ENCODE measurements at places on chromosomes 6 and 20.

GRCh38 chr6:123821112-123821511 lies 17.4 kb downstream of the NKAIN2 start:
- DNase-seq = no peak

- DNase-seq = no peak
Observed at GRCh38 chr6:11618533-11618932, 81.0 kb downstream of the TMEM170B start.

DNA sequence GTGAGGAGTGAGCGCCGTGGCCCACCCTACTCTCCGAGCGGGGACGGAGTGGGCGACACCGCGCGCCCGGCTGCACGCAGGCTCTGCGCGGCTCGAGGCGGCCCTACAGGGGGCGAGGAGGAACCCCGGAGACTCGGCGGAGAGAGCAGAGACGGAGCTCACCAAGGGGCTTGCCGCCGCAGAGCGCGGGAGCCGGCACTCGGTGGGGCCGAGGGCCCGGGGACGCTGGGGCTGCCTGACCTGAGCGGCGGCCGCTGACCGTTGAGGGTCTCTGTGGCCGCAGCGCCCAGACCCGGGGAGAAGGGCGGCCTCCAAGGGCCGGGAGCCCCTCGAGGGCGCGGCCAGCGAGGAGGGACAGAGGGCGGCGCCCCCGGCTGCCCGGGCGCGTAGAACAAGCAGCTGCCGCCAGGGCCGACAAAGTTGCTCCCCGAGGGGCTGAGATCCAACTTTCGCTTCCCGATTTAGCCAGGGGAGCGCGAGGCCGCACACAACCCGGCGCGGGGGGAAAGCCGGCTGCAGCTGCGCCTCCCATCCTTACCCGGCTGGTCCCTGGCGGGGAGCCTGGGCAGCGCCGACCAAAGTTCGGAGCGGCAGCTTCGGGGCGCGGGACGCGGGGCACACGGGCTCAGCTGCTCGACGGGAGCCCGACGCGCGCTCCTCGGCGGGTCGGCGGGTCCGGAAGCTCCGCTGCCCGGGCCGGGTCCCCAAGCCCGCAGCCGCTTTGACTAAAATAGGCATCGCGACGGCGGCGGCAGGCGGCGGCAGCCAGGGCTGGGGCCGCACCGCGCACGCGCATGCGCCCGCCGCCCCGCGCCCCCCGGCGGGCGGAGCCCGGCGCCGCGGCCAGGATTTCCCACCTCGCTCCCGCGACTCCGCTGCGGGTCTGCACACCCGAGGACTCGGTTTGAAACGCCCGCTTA lies 43.1 kb downstream of the POPDC3 start:
- DNase-seq = peak; percentile 14

GRCh38 chr6:163500105-163500504 lies 85.6 kb downstream of the QKI start:
- DNase-seq = no peak

- no peak for DNase-seq
Observed at GRCh38 chr20:62551407-62552323, 75.9 kb upstream of the GATA5 start.

- DNase-seq = peak; percentile 39
Observed at GRCh38 chr20:14830466-14830865, 493.1 kb upstream of the FLRT3 start.

DNA sequence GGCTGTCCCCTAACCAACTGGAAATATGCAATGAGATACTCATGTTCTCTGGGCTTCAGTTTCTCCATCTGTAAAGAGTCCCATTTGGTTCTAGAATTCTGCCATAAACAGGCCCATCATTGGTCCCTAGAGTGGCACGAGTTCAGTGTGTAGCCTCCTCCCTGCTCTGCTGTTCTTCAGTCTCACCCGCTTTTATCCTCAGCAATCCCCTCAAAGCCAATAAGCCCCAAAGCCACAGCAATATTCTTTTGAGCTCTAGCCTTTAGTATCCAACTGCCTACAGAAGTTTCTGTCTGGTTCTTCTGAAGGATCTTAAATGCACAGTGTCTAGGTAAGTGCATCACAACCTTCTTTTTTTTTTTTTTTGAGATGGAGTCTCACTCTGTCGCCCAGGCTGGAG lies 9.8 kb upstream of the MRPS18A start:
- no peak for DNase-seq

- DNase-seq = no peak
Observed at GRCh38 chr6:9250852-9251251, 815.5 kb upstream of the SLC35B3 start.

- DNase-seq = no peak
Observed at GRCh38 chr6:169869301-169869700, 117.9 kb downstream of the ERMARD start.

DNA sequence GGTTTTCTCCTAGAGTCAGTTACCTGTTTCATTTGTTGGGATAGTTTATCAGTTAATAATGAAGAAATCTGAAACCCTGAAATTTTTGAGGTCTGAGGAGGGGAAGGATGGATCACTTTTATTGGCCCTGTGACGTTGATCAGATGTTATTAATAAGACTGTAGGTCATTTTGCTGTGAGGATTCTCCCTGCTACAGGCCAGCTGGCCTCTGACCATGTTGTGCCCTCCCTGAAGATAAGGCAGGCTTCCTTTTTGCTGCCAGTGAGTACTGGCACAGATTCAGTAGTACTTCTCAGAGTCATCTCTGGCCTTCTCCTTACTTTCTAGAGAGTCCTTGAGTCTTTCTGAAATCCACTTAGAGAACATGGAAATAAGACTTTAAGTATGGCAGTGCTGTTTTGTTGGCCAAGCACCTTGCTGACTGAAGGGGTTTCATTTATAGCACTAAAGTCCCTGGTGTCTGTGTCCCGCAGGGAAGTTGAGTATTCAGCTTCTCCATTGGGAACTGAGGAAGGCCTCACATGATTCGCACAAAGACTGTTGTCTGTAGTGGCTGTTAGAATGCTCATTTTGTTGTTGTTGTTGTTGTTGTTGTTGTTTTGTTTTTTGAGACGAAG lies 202.6 kb downstream of the DTNBP1 start:
- DNase-seq = no peak

- DNase-seq = no peak
Observed at GRCh38 chr6:47105469-47106178, 63.5 kb upstream of the ADGRF1 start.

DNA sequence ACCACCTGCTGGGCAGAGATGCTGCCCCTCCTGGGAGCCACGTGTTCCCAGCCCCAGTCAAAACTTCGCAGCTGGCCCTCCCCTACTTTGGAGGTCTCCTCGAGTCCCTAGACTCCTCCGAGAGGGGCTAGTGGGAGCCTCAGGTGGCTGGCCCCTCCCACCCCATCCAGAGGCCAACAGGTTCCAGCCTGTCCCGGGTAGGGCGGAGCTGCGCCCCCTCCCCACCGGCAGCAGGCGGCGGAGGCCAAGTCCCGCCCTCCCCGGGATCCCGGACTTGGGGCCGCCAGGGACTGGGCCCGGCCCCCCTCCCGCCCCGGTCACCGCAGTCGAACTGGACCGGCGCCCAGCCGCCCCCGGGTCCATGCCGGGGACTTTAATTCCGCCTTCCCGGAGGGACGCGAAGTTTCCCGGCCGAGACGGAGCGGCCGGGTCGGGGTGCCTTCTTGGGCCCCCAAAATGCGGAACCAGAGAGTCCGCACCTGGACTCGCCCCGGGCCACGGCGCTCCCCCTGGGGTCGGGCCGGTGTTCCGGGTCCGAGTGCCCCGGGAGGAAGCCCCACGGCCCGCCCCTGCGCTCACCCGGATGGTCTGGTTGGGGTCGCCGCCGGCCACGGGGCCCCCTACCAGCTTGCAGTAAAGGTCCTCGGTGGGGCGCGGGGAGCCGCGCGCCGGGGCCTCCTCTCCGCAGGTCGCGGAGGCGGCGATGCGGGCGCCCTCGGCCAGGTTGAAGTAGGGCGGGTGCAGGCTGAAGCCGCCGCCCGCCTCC lies 559 bp downstream of the LAMA5 start:
- no peak for DNase-seq

GRCh38 chr6:96002912-96003311 lies 12.9 kb upstream of the FUT9 start:
- DNase-seq = no peak

- DNase-seq = no peak
Observed at GRCh38 chr6:91081452-91082067, 494.7 kb upstream of the MAP3K7 start.

GRCh38 chr6:7143476-7143974 lies 35.8 kb downstream of the RREB1 start:
- no peak for DNase-seq

GRCh38 chr20:63405102-63405730 lies 44.1 kb upstream of the CHRNA4 start:
- DNase-seq = no peak

DNA sequence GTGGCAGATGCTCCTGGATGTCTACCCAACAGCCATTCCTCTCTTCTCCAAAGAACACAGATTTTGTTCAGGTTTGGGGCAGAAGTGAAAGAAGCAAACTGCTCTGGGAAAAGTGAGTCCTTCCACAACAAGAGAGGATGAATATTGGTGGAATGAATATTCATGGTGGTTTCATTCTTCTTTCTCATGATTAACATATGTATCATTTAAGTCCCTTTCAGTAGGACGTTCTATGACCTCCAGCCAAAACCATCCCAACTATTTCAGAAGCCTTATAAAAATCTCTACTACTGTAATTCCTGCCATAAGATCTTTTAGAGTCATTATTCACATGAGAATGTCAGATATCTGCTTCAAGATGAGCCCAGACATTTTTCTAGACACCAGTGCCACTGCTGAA lies 44.4 kb downstream of the MDN1 start:
- DNase-seq = no peak

DNA sequence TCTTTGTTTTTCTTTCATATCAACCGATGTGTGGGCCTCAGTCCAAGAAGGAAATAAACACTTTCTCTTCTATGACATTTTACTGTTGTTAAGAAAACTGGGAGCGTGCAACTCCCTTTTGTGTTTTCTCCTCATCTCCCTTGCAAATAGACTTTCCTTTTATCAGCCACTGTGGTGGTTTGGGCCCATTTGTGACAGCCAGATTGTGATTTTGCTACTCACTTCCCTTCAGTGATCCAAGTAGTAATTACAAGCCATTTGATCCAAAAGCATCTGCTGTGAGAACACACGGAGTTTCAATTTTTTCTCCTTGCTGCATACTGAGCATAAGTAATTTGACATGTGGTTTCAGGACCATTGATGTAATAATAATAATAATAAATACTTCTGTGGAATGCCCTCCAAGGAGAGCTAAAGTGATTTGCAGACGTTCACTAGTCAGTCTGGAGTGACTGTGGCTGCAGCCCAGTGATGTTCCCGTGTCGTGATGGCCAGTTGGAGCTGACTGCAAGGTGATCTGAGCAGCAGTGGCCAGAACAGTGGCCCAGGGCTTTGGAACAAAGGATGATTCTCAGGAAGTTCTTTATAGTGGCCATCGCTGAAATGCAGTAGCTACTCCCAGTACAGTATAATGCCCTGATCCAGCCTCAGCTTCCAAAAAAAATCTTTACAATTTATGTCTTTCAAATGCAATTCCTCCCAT lies 91.9 kb upstream of the CLDN20 start:
- DNase-seq = no peak

GRCh38 chr6:26300359-26300758 lies 64.6 kb upstream of the BTN3A2 start:
- DNase-seq = no peak

- no peak for DNase-seq
Observed at GRCh38 chr6:113172531-113172966, 684.6 kb upstream of the MARCKS start.

DNA sequence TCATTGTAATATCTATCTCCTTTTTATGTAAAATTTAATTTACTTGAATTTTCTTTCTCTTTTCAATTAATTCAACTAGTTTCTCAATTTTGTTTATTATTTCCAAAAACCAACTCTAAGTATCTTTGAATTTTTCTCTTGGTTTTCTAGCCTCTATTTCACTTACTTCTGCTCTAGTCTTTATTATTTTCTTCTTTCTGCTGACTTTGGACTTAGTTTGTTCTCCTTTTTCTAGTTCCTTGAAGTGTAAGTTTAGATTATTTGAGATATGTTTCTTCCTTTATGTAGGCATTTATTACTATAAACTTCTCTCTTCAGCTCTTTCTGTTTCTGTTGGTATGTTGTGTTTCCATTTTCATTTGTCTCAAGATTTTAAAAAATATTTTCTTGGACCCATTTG lies 70.8 kb downstream of the TNFAIP3 start:
- DNase-seq = no peak

- no peak for DNase-seq
Observed at GRCh38 chr6:39195792-39196385, 33.4 kb downstream of the KCNK5 start.

DNA sequence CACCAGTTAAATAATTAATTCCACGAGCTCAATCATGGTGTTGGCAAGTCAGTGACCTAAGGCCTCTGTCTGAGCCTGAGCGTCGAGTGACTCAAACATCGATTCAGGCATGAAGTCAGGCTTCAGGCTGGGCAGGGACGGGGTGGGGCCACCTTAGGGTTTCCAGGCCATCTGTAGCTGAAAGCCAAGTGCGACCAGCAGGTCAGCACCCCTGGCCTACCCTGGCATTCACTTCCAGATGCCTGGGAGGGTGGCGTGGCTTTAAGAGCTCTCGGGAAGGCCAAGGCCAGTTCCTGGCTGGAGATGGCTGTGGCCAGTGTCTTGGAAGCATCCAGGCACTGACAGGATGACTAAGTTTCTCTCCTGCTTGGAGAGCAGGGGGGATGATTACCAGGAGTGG lies 113.4 kb downstream of the DACT2 start:
- DNase-seq = no peak

GRCh38 chr6:17705778-17706579 lies 746 bp downstream of the NUP153 start:
- peak; percentile 70 for DNase-seq

DNA sequence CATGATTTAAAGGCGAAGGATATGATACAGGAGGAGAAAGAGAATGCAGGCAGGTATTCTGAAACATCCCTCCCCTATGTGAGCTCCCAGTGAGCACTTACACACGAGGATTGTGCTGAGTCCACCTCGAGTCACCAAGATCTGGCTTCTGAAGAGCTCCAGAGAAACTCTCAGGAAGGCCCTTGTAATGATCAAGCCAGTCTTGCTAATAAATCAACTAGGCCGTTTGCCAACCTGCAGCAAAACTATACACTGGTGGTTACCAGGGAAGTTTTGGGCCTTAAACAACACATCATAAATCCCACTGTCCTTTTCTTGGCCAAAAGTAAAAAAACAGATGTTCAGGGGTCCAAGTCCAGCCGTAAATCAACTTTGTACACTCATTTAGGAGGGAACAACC lies 79.2 kb downstream of the STXBP5 start:
- DNase-seq = no peak

DNA sequence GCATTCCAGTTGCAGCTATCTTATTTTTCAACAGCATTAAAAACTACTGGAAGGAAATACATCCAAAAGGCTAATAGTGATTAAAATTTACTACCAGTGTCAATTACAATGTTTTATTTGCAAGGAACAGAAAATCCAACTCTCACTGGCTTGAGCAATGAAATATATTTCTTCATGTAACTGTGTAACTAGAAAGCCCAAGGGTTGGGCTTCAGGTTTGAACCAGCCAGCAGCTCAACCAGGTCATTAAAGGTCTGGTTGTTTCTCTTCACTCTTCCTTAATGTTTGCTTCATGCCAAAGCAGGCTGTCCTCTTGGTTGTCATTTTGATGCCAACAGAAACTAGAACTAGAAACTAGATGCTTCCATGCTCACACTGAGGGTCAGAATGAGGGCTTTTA lies 437.7 kb downstream of the PLCB1 start:
- no peak for DNase-seq

All from GM18507 (cell line).